Stimulated activated CD4-positive, alpha-beta T cell treated with anti-CD3 and anti-CD28 coated beads, Interleukin-12 subunit alpha, Interleukin-12 subunit beta, amount 100 ng/mL, for 48 hours (primary cell): ENCODE measurements at places on chromosomes 5 and 9.

DNA sequence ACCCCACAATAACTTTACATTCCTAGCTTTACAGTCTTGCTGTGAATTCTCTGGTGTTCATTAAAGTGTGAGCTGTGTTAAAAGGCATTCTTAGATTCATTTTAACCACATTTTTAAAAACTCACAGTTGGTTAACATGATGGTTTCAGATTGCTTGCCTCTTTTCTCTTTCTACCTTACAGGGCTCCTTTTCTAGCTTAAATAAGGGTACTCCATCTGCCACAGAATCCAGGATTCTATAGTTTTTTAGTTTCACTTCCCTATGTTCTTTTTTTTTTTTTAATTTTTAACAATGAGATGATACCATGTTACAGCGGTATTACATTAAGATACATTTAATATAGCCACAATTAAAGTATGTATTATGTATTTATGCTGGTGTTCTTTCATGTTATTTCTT is 3.9 kb upstream of the FBXO4 start:
- DNase-seq, result no peak

DNA sequence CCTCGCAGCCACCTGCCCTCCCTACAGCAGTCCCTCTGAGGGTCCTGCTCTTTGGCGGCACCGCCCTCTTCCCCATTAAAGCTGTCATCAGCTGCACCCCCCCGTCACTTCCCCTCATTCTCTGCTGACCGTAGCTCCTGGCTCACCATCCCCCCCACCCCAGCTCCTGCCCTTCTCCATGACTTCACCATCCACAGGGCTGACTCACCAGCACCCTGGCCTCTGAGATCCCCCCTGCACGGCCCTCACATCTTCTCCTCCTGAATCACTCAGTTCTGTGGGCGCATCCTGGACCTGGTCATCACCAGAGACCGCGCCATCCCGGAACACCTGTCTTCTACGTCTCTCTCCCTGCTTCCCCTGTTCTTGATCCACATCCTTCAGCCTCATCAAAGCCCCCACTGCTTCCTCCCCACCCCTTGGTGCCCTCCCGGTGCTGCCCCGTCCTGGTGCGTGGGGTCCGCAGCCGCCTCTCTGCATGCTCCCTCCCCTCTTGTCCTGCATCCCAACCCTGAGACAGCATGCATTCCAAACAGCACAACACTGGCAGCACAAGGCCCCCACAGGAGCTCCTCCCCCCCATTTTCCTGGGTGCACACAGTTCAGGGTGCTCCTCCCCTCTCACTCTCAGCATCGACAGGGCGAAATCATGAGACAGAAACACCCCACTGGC is 12.9 kb downstream of the FLT4 start:
- no peak for DNase-seq

- DNase-seq, result no peak
These were observed 46.7 kb downstream of the IL31RA start for GRCh38 chr5:55897905-55898304.

GRCh38 chr5:16455668-16456067 is 9.9 kb downstream of the ZNF622 start:
- DNase-seq, result no peak

DNA sequence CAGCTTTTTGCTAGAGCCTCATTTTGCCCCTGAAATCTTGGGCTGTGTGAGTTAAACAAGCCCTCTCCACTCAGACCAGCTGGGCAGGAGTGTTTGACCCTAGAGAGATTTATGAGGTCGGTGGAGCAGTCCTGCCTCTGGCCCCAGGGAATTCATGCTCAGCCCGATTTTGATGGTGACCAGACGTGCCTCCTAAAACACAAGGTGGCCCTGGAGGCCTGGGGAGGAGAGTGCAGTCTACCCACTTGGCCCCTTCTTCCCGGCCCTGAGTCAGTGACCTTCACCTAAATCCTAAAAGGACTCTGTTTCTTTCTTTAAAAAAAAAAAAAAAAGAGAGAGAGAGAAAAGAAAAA is 86.6 kb upstream of the SAP30L start:
- DNase-seq, result no peak

- DNase-seq, result no peak
These were observed 31.2 kb upstream of the GALNT10 start for GRCh38 chr5:154159343-154159742.

DNA sequence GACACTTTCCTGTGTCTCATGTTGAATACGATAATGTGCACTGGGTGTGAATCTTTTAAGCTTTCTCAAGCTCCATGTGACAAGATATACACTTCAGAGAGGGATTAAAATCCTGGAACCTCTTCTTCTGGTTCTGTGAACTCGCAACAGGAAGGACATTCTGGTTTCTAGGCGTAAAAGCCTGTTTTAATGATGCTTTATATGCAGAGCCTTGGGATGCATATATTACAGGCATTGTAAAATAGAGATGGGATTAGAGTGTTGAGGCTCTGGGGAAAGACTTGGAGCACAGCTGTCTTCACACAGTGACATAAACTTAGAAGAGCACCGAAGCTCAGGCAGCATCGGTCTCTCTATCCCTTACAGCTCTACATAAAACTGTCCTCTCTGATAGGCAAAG is 107.7 kb upstream of the SV2C start:
- no peak for DNase-seq
